ENCODE measurements at places on chromosomes 7 and 10.

DNA sequence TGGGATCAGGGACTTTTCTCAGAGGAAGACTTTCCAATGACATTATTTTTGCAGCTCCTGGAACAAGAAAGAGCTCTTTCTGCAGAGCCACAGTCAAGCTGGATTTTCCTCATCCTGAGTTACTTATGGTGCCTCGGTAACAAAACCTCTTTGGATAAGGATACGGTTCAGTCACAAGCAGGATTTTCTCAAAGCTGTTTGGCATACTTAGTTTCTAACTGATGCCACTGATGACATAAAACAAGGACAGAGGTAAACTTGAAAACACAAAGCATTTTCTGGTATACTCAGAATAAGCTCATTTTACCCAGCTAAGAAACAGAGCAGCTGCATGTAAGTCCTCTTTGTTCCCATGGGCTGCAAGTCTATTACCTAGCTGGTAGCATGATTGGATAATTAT, 340.9 kb upstream of the MEOX2 start:
- DNase-seq: no peak

GRCh38 chr10:119357412-119358151, 150.2 kb downstream of the GRK5 start:
- DNase-seq: no peak

GRCh38 chr10:16789765-16790164, 27.5 kb downstream of the RSU1 start:
- DNase-seq: no peak

DNA sequence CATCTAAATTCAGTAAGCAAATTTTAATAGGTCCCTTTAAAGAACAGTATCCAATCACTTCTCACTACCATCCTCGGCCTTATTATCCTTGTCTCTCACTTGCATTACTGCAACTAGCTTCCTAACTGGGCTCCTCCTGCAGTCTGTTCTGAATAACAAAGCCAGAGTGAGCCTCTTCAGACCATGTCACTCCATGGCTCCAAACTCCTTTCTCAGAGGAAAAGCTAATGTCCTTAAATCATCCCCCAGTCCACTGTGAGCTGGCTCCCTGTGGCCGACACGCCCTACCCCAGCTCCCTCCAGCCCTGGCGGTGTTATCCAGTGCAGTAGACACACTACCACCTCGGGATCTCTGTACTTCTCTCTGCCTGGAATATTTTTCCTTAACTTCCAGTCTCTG, 80.0 kb downstream of the EPC1 start:
- no peak for DNase-seq

All from thyroid gland (tissue), 4 donors.